Activated naive CD8-positive, alpha-beta T cell treated with anti-CD3 and anti-CD28 coated beads, Interleukin-2, amount 50 U/mL, for 24 hours (primary cell): ENCODE measurements at places on chromosomes 7 and 10.

DNA sequence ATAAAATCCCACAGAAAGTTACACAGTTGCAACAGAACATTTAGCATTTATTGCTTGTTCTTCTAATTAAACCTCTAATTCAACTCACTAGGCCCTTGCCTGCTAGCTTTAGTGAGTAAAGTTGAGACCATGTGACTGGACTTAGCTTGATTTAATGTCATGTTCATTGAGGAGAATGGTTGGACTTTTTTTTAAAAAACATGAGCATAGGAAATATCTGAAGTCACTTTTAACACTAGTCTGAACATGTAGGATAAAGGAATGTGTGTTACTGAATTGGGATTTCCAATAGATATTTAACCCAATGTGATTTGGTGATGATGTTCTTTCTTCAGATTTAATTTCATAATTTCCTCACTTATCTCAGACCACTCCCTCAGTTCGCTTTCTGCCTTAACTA, 24.6 kb upstream of the GLCCI1 start:
- H3K27ac ChIP-seq: peak overlapping the region; percentile 44
- H3K27me3 ChIP-seq: no peaks in the 10 kb centered on the region
- H3K4me3 ChIP-seq: no peak overlapping the region

DNA sequence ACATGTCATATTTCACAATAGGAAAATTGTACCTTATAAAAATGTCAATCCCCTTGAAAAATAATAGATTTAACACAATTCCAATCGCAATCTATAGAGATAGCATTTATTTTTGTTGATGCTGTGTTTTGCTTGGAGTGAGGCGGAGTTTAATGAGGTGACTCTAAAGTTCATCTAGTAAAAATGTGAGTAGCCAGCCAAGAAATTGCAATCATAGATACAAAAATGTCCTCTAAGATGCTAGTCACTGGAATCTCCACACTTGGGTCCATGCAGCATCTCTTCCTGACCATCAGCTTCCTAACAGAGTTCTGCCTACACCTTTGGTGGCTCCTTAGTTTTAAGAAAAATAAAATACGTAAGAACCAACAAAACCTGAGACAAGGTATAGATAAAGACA, 44.9 kb downstream of the GLI3 start:
- H3K36me3 ChIP-seq: no peaks in the 10 kb centered on the region
- no peak overlapping the region for H3K27ac ChIP-seq
- no peaks in the 10 kb centered on the region for H3K27me3 ChIP-seq
- DNase-seq: no peak
- H3K4me3 ChIP-seq: no peak overlapping the region

- H3K4me3 ChIP-seq: no peak overlapping the region
- no peaks in the 10 kb centered on the region for H3K4me1 ChIP-seq
- no peak overlapping the region for H3K27ac ChIP-seq
Observed at GRCh38 chr10:48231178-48231577, 43.3 kb downstream of the FRMPD2 start.

DNA sequence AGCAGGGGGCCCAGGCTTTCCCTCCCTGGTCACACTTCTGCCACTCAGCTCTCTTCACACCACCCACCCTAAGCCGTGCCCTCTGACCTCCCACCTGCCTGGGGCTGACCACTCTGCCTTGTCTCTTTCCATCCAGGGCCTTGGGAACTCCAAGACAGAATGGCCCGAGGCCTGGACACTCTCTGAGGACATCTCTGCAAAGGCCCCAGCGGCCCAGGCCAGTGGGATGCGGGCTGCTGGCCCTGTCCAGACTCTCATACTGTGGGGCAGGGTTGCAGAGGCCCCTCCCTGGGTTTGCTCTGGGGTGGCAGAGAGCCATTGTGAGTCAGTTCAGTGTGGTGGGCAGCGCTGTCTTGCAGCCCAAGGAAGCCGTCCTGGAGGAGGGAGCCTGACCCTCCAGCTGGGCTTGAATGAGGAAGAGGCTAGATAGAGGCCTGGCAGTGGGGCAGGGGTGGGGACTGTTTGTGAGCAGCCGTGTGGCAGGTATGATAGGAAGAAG, 39.9 kb upstream of the RABGEF1 start:
- no peak overlapping the region for H3K4me3 ChIP-seq
- no peaks in the 10 kb centered on the region for H3K27me3 ChIP-seq
- no peak overlapping the region for H3K27ac ChIP-seq

DNA sequence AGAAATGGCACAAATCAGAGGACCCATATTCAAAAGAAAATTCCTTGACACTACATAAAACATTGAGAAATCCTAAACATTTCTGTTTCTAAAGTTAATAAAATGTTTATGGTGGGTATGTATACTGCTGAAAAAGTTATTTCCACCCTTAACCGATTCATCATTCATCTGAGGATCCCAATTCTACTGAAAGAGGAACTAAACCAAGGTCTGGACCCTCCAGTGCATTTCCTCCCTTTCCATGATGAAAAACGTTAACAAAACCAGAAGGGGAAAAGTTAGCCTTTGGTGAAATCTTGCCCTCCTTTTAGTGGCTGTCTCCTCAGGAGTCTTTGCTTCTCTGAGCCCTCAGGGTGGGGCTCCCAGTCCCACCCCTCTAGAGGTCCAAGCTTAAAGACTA, 144.5 kb upstream of the ASAH2 start:
- no peak overlapping the region for H3K27ac ChIP-seq
- H3K4me3 ChIP-seq: no peak overlapping the region
- DNase-seq: no peak
